NCI-H1417 treated with DMSO at 0.1 percent for 48 hours (cell line): ENCODE measurements at places on chromosomes 16 and 17.

DNA sequence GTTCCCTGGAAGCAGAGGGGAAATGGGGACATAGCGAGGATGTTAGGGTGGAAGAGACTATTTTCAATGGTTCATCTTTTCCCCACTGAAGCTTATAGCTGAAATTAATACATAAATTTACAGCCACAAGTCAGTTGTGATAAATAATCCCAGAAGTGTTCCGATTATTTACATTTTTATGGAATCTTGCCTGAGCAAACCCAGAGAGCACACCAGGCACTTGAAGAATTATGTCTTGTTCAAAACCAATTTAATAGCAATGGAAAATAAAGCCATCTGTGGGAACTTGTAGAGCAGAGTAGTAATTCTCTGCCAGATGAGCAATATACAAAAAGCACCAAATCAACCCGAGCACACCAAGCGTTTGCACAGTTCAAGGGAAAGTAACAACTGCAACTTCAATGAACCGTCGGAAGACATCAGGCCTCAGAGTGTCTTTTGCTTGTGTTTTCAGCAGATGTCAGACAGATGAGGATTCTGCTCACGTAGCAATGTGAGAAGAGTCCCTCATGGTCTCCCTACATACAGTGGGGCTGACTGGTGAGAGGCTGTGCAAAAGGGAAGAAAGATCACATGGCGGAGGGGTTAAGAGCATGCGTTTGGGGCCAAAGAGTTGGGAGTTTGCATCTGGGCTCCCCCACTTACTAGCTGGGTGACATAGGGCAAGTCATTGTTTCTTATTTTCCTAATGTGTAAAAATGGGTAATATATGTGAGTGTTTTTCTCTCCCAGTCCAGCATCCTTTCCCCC is 148.7 kb upstream of the HS3ST2 start:
- no peak for DNase-seq

- no peak for DNase-seq
Observed at GRCh38 chr16:71933913-71934695, 38.8 kb downstream of the IST1 start.

DNA sequence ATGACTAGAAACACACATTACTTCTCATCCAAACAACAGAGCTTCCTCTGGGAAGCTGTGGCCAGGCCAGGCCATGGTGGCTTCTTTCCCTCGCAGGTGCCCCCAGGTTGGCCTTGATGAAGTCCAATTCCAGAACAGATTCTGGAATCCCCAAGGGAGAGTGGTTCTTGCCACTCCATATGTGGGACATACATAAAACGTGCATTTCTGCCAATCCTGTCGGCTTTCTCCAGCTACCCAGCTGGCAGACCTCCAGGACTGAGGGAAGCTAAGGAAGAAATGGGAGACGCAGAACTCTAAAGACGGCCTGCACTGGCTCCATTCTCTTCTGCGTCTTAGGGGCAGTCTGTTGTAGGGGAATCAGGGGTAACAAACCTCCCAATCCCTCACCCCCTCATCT is 219.2 kb upstream of the CDH5 start:
- no peak for DNase-seq

DNA sequence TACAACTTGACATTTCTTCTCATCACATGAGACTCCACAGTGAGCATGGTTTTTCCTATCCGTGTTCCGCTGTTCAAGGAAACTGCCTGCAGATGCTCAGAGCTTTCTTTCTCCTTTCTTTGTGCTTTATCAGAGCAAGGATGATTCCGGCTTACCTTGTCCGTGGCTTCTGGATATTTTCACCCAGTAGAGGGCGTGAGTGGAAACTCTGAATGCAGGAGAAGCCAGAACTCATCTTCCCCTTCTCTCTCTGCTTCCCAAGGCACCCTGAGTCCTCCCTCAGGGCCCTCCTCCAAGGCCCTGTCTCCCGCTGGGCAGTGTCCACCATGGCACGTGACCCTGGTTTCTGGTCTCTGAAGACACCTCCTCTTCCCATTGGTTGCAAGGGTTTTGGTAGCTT is 721.1 kb upstream of the RBFOX1 start:
- DNase-seq, result no peak

DNA sequence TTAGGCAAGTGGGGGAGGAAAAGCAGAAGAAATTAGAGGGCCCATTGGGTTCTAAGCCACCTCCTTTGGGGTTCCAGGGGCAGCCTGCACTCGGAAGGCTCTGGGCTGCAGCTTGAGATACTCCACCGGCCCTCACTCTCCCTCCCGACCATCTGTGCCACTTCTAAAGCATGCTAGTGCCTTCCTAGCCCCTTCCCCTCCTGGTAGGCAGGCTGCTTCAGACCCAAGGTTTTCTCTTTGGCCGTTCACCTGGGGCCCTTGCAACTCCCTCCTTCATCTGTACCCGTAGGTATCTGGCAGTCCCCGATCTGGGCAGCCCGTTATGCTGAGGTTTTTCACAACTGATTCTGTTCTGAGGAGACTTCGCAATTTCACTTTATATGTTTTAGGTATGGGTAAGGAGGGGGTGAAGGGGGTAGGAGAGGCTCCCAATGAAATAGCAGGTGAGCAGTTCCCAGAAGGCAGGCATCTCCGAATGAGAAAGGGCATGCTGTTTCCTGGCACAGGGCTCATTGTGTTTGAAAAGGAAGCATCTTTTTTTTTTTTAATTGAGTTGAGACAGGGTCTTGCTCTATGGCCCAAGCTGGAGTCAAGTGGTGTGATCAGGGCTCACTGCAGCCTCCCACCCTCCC is 98.7 kb downstream of the RAB11FIP4 start:
- no peak for DNase-seq

- no peak for DNase-seq
Observed at GRCh38 chr16:17776888-17777287, 306.1 kb upstream of the XYLT1 start.

DNA sequence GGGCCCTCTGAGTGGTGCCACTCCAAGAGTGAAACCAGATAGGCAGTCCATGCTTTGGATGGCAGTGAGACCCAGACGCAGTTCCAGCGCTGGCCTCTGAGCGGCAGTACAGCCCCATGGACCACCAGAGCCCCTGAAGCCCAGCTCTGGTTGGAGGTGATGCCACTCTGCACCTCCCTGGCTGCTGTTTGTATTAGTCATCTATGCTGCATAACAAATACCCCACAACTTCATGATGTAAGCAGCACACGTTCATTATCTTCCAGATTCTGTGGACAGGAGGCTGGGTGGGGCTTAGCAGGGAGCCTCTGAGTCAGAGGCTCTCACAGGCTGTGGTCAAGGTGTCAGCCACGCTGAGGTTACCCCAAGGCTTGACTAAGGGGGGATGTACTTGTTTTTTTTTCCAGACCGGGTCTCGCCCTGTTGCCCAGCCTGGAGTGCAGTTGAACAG is 5.1 kb upstream of the NME4 start:
- DNase-seq, result no peak

DNA sequence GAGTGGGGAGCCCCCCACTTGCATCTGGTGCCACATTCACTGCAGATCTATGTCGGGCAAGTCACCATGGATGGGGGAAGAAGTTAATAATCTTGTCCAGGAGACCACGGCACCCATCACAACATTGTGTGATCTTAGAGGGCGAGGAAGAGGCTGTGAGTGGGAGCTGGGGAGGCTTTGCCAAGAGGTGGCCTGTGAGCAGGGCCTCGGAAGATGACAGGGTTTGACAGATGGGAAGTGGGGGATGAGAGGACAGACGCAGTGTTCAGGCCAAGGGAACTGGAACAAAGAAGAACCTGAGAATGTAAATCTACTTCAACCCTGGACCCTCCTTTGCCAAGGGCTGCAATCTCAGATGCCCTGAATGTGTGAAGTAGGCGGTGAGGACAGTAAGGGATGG is 12.4 kb downstream of the ACE start:
- no peak for DNase-seq

DNA sequence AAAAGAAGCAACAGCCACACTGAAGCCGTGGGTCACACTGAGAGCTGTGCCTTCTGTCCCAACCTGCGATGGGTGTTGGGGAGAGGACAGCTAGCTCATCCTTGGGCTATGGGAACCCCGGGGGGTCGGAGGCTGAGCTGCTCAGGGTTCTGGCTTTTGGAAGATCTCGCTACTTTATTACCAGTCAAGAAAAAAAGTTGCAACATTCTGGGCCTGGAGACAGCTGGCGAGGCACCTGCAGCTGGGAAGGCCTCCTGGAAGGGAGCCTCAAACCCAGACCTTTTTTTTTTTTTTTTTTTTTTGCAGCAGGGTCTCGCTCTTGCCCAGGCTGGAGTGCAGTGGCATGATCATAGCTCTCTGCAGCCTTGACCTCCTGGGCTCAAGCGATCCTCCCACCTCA is 24.9 kb downstream of the TPSD1 start:
- no peak for DNase-seq

DNA sequence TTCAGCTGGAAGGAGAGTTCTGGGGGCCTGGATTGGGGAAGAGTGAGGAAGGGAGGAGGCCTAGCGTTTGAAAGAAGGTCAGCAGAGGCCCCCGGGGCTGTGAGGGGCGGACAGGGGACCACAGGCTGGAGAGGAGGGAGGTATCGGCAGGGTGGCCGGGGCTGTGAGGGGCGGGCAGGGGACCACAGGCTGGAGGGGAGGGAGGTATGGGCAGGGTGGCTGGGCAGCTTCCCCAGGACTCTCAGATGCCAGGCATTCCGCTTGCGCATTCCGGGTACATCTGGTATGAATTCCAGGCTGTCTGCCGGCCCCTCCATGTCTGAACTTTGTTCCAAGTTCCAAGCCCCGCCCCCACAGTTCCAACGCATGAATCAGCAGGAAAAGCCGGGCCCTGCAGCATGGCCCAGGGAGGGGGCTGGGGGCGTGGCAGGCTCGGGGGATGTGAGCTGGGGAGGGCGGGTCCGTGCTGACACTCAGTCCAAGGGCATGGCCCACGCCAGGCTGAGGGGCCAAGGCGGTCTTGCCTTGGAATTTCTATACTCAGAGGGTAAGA is 4.3 kb upstream of the TLCD2 start:
- DNase-seq, result no peak

DNA sequence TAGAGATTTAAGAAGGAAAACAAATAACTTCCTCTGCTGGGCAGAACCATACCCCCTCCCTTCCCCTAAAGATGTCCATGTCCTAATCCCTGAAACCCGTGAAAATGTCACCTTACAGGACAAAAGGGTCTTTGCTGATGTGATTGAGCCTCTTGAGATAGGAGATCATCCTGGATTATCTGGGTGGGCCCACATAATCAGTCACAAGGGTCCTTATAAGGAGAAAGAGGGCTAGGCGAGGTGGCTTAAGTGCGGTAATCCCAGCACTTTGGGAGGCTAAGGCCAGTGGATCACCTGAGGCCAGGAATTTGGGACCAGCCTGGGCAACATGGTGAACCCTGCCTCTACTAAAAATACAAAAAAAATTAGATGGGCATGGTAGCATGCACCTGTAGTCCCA is 12.0 kb upstream of the SLC39A11 start:
- no peak for DNase-seq

GRCh38 chr16:82345318-82345717 is 175.3 kb upstream of the MPHOSPH6 start:
- no peak for DNase-seq

GRCh38 chr16:64416216-64417005 is 705.5 kb downstream of the CDH11 start:
- DNase-seq, result no peak

- DNase-seq, result no peak
Observed at GRCh38 chr16:53053967-53054669, 673 bp upstream of the CHD9 start.

- DNase-seq, result no peak
Observed at GRCh38 chr16:49833085-49833484, 22.8 kb downstream of the ZNF423 start.

DNA sequence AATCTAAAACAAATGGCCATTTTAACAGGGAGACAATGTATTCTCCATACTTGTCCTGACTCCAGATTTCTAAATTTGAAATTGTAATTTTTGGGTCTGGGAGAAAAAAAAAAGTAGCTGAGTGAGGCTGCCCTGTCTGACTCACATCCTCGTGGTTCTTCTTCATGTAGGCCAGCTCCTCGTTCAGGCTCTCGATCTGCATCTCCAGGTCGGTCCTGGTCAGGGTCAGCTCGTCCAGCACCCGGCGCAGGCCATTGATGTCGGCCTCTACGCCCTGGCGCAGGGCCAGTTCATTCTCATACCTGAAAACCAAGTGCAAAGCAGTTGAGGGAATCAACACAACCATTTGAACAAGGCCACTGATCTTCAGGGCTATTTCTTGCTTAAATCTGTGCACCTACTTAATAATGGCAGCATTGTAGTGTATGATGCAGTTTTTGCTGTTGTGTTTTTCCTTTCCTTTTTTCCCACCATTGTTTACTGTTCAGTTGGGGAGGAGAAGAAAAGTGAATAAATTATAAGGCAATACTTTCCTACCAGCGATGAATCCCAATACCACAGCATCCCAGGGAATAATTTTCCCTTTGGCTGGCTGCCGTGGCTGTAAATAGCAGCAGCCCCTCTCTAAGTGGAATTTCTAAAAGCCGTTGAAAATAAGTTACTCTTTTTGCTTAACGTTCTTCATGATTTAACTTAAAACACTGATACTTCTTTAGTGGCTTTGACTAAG is 2.2 kb downstream of the KRT12 start:
- no peak for DNase-seq

DNA sequence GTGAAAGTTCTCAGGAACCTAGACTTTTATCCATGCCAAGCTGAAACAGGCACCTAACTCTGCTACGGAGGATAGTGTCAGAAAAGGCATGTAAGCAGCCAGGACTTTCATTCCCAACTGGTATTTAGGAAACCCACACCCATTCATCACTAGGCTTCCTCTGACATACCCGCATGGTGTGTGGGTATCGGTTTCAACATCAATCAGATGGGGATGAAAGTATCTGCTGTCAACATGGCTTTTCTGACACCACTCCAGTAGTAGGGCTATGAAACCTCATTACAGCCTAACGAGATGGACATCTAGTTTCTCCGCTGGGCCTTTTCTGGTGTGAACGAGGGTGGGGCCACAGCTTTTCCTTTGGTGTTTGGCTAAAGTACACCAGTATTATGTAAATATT is 1178.3 kb downstream of the CDH11 start:
- no peak for DNase-seq

DNA sequence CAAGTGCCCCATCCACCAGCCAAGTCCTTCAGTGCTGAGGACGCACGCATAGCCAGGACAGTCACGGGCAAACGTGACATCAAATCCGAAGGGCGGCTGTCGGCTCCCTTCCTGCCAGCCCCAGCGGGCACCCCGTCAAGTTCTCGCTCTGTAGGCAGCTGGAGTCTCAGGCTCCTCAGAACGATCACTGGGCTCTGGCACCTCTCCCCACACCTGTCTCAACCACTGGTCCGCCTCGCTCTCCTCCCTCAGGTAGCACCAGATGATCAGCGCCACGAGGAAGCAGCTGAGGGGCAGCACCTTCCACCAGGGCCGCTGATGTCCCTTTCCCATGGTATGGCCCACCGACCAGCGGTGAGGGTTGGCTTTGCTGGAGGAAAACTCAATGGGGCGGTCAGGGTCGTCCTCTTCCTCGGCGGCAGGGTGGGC is 422 bp downstream of the UQCC4 start:
- DNase-seq, result no peak

DNA sequence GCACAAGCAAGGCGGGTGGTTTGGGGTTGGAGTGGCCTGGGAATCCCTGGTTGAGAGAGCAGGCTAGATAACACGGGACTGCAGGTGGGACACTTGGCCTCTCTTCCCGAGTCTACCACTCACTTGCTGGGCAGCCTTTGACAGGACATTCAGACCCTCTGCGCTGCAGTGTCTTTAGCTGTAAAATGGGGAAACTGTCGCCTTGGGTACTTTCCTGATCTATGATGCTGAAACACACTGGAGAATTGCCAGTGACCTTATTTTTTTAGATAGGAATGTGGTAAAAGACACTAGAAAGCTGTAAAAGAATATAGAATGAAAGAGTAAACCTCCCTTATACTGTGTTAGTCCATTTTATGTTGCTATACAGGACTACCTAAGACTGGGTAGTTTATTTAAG is 30.5 kb downstream of the KSR1 start:
- DNase-seq, result no peak
